ENCODE measurements at places on chromosomes 2 and 18.

DNA sequence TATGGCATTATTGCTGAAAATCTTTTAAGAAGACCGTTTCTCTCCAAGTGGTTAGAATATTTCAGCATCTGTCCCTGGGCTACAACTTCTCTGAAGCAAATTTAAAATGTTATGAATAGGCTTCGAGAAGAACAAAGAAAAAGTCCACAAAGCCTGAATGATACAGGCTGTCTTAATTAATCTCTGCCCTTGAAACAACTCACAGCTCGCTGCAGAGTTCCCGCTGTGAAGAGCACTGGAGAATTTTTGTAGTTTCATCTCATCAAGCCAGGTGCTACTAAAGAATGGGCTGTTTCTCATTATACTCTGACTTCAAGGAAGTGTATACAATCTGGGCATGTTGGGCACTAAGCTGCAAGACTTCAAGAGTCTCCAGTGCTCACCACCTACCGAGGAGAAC lies 67.6 kb downstream of the LAMA1 start:
- no peak for DNase-seq

DNA sequence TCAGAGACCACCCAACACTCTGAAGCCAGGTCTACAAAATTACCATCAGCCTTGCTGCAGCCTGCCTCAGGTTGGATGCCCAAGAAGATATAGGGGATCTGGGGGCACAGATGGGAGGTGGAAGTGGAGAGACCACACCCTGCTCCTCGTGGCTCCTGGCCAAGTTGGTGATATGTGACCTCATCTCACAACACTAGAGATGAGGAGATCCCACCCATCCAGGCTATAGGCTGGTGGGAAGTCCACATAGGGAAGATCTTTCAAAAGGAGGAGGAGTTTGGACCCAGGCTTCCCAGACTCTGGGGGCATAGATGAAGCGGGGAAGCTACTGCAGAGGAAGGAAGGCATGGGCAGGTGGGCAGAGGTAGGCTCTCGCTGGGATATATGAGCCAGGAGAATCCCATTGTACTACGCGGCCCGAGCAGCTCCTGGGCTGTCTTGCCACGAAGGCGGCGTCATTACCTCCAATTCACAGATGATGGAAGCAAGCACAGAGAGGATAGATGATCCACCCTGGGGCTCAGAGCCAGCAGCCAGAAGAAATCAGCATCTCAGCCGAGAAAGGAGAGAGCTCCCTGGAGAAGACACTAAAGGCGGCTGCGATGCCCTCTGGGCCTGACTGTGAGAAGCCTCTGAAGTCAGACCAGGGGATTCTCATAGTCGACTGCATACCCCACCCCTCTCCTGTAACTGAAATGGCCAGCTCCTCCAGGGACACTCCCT lies 96.0 kb downstream of the RHOB start:
- no peak for DNase-seq

DNA sequence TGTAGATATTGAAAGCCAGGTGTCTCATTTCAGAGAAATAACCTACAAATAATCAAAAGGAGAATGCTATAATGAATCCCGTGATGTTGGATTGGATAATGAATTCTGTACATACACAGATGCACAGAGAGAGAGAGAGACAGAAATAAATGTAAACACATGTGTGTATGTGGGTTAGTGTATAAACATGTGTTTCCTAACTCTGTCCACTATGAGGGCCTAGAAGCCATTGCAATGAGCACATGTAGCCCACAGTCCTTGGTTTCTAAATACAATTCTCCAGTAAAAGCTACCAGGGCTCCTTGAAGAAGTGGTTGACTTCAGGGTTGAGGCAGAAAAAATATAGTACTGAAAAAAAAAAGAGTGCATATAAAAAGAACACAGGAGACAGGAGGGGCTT lies 109.5 kb downstream of the INHBB start:
- DNase-seq: no peak

- no peak for DNase-seq
Observed at GRCh38 chr2:14355102-14355501, 277.4 kb upstream of the LRATD1 start.

GRCh38 chr2:88355486-88355885 lies 97.0 kb downstream of the FOXI3 start:
- no peak for DNase-seq

DNA sequence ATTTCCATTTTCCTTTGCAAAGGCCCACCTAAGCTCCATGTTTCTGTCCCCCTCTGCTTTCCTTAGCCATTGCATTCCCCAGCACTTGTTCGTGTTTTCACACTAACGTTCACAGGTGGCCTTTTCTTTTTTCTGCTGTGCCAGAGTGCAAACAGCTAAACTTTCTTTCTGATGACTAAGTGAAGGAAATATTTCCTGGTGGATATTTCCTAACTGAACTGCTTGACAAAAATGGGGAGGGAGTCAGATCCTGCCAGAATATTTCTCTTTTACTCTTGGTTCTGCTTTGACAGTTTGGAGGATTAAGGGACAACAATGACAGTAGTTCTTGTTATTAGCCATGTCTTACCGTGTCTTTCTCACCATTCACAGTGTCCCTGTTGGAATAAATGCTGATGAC lies 344.0 kb downstream of the ARHGAP15 start:
- DNase-seq: no peak

DNA sequence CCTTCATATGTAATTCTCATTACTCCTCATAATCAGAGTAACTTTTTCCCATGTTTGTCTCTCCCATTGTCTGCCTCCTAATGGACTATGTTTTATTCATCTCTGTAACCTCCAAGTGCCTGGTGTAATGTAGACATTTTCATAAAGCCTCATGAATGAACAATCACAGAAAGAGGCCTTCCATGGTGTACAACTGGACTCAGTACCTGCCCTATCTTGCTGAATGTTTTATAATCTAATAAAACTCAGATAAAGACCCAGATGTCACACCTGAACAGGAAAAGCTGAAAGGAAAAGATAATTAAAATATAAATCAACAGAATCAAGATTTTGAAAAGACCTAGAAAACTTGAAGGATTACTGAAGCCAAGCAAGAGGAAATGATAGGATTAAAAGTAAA lies 36.7 kb downstream of the RAB1A start:
- DNase-seq: no peak

DNA sequence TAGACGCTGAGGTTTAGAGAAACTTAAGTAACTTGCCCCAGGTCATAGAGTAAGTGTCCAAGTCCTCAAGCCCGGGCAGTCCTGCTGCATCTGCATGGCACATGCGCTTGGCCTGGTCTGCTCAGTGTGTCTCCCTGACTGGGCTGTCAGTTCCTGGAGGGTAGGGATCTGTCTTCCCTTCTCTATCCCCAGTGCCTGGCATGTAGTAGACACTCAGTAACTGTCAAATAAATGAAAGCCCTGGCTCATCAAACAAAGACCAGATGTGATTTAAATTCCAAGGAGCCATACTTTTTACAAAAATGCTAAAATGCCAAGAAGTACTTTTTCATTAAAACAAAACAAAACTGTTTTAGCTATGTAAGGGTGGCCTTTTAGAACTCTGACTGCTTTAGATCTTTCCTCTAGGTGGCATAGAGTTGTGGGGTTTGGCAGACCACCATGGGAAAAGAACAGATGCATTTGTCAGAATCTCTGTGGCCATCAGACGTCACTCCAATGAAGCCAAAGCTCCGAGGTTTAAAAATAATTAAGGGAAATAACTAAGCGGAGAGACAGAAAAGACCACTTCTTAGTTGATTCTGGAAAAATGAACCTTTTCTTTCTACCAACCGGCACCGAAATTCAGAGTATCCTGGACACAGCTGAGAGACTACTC lies 34.0 kb downstream of the EPAS1 start:
- no peak for DNase-seq

DNA sequence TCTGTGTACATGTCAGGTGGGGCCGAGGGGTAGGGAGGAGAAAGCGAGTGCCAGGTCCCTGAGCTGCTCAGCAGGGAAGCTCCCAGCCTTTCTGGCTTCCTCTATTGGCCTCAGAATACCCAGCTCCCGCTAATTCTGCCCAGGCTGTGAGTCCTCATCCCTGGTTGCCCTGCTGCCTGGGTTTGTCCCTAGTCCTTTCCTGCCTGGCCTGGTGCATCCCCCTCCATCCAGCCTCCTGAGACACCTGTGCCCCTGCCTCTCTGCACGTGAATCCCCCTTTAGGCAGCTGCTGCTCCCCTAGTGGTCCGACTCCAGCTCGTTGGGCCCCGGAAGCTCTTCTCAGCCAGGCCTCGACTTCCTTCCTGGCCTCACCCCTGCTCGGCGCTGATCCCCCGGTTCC lies 54.6 kb downstream of the INHBB start:
- DNase-seq: no peak

DNA sequence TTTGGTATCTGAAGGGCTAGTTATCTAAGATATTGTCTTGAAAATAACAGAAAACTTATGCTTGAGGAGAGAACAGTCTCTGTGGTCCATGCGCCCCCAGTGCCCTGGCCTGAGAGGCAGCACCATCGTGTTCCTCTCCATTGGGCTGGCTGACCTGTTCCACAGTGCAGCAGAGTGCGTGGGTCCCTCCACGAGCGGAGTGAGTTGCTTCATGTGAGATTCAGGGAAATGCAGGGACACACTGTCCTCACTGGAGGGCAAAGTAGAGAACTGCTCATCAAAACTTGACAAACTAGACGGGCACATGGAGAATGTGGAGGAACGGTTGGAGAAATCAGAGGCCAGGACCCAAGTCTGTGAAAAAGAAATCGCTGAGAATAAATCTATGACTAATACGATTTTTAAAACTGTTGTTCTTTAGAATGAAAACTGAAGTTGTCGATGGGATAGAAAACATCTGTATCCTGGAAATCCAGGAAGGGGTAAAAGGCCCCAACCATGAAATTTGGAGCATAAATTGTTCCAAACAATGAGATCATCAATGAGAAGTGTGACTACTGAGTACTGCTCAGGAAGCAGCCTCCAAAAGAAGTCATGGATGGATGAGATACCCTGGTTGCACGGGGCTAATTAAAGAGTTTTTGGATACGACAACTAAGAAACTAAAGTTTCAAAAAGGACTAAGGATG lies 58.1 kb downstream of the REV1 start:
- DNase-seq: no peak

DNA sequence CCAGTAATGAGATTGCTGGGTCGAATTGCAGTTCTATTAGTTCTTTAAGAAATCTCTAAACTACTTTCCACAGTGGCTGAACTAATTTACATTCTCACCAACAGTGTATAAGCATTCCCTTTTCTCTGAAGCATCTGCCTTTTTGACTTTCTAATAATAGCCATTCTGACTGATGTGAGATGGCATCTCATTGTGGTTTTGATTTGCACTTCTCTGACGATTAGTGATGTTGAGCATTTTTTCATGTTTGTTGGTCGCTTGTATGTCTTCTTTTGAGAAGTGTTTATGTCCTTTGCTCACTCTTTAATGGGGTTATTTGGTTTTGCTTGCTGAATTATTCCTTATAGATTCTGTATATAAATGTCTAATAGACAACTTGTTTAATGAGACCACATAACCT lies 69.6 kb upstream of the UGP2 start:
- no peak for DNase-seq

- no peak for DNase-seq
Observed at GRCh38 chr2:105546628-105546974, 147.8 kb upstream of the FHL2 start.

- no peak for DNase-seq
Observed at GRCh38 chr18:26637324-26637723, 89.0 kb upstream of the KCTD1 start.

DNA sequence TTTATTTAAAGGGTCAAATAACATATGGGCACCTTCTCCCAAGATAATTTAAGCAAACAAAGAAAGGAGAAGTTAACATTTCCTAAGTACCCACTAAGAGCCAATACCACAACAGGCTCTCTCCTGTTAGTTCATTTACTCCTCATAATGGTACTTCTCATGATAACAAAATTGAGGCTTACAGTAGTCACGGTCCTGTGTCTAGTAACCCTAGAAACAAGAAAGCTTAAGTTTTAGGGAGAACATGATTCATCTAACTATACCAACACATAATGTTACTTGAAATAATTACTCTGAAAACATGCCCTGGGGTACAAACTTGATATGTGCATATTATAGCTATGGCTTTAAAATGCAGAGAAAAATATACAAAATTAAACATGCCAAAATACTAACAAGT lies 19.8 kb downstream of the IWS1 start:
- no peak for DNase-seq

All from cortex of kidney (tissue), 1 donor.